ENCODE measurements at places on chromosomes 11 and 22.
A peak's percentile ranks its signal among the peaks of the same experiment; 100 is the strongest.

DNA sequence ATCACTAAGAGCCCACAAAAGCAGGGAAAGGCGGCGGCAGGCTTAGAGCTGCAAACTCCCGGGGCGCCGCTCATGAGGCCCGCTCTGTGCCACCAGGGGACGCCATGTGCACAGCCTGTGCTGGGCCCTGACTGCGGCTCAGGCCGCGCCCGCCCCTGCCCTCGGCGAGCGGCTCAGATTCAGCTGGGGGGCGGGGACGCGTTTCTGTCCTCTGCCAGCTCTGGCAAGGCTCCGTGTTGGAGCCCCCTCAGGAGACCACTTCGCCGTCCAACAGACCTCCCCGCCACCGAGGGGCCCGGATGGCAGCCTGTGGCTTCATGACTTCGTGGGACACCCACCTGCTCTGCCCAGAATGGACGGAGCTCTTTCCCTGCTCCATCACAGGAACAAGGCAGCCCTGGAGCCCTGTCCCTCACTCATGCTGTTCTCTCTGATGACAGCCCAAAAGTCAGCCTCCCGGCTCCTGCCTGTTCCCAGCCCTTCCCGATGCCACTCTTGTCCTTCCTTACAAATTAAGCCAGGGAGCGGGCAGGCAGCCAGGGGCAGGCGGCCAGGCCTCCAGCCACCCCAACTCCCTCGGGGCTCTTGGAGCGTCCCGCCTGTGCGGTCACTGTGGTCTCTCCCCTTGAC, 69.1 kb downstream of the NAT10 start:
- DNase-seq = peak; percentile 49

DNA sequence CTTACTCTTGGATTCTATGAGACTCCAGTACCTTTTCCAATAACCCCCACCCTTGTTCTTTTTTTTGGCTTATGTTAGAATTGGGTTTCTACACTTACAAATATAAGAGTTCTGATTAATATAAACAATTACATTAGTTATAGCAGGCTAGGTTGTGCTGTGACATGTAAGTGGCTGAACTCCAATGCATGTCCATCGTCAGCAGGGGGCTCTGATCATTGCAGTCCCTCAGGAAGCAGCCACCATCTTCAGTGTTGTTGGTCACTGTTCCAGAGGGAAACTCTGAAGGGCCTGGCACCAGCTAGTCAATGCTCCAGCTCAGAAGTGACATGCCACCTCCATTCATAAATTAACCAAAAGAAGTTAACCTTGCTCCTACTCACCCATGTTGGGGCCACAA, 5.6 kb downstream of the LIPT2 start:
- DNase-seq = no peak

GRCh38 chr11:94673386-94673785, 94.8 kb upstream of the AMOTL1 start:
- no peak for DNase-seq

DNA sequence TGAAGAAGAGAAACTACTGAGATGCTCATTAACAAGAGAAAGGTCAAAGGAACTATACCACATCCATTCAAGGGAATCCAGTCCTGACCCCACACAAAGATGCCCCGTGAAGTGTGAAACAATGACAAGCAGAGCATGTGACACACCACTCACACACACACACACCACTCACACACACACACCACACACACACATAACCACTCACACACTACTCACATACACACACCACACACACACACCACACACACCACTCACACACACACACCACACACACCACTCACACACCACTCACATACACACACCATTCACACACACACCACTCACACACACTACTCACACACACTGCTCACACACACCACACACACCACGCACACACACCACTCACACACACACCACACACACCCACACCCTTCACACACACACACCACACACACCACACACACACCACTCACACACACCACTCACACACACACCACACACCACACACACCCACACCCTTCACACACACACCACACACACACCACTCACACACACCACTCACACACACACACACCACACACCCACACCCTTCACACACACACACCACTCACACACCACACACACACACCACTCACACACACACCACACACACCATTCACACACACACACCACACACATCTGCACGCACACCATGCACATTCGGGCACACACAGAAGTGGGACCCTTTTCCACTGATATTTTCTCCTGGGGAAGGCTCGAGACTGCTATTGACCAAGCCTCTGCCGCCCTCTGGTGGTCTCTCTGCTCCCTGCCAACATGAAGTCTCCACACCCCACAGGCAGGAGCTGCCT, 32.0 kb upstream of the COMT start:
- peak; percentile 69 for DNase-seq

DNA sequence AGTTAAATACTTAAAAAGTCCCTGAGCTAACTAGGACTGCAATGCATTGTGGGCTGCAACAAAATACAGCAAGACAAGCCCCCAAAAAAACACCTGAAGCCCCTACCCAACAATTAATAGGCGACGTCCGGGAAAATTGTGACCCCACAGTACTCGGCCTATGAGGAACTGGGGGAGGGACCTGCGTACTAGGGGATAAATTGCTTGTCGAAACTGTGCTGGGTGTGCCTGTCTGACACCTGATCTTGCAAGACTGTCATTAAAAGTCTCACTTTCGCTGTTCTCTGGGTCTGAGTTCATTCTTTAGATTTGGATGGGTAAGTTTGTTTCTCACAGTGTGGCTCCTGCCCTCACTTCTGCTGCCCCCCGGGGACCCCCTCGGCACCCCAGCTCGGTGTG, 15.2 kb downstream of the TANGO2 start:
- no peak for DNase-seq

DNA sequence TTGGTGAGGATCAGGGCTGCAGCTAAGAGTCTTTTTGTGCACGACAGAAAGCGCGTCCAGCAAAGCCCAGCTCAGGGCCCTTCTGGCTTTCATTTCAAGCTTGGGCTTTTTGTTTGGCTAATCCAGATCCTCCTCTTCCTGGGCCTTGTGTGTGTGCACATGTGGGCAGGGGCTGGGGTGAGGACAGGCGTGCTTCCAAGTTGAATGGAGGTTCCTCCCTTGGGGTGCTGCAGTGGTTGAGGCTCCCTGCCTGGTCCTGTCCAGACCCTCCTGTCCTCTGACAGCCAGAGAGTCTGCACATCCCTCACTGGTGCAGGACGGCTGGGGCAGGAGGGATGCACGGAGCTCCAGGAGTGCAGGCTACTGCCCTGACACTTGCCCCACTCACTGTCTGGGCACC, 62.0 kb upstream of the NECTIN1 start:
- no peak for DNase-seq

DNA sequence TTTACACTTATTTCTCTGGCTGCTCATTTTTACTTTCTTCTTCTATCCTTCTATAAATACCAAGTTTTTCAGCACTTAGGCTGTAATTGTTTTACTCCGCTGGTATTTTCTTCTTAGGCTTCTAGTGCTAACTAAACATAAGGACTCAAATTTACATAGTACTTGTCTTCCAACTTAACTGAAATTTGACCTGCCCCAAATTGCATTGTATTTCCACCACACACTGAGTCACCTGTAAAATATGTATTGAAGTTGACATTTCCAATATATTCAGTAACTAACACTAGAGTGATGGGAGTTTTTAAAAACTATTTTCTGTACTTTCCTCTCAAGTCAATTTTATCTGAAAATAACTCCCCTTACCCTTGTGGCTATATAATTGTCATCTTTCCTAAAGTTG, 1794.1 kb upstream of the RAG2 start:
- no peak for DNase-seq

- no peak for DNase-seq
Observed at GRCh38 chr11:64536396-64536941, 54.6 kb upstream of the SLC22A12 start.

GRCh38 chr11:125286486-125286885, 121.9 kb downstream of the PKNOX2 start:
- no peak for DNase-seq

DNA sequence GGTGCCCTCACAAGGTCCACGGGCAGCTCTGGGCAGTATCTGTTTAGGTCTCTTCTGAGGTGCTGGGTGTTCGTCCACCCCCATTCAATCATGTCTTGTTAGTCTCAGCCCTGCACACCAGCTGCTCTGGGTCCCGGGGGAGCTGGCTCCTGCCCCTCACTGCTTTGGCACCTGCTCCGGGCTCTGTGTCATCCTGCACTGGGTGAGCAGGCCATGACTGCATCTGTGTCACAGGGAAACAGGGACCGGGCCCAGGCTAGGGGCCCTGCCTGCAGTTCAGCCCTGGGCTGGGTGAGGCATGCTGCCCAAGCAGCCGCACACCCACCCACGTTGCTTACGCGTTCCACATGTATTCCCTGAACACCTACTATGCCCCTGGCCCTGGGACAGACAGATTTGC, 43.9 kb downstream of the ELFN2 start:
- DNase-seq = no peak

DNA sequence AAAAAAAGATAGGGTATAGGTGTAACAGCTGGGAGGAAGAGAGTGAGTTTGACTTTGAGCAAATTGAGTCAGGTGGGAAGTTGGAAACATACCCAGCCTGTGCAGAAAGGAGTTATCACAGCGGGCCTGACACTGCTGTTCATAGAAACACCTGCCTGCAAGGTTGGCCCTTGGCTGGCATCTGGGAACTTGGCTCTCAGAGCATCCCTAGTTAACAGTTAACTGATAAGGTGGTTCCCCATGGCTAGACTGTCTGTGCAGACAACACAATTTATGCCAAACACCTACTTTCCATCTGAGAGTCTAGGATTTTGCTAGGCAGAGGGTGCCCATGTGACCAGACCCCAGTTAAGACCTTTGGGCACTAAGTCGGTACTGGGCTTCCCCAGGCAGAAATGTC, 31.4 kb downstream of the ADAMTS8 start:
- no peak for DNase-seq

- DNase-seq = no peak
Observed at GRCh38 chr11:84543367-84544159, 1083.6 kb downstream of the DLG2 start.

DNA sequence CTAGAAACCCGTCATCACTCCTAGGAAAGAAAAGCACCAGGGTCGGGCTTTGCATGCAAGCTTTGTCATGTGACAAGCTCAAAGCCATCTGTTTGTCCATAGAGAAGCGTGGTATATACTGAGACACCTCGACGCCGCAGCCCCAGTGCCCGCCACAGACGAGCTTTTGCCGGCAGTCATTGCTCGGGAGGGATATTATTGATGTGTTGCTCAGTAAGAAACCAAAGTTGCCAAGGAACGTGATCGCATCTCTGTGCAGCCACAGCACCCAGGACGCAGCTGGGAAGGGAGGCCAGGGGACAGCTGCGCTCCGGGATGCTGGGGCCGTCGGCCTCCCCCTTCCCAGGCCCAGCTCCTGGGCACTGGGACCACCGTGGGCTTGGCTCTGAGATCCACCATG, 89.5 kb upstream of the KCNQ1OT1 start:
- DNase-seq = no peak
